AG09309 (cell line): ENCODE measurements at places on chromosomes 2 and 18.
A peak's percentile ranks its signal among the peaks of the same experiment; 100 is the strongest.

DNA sequence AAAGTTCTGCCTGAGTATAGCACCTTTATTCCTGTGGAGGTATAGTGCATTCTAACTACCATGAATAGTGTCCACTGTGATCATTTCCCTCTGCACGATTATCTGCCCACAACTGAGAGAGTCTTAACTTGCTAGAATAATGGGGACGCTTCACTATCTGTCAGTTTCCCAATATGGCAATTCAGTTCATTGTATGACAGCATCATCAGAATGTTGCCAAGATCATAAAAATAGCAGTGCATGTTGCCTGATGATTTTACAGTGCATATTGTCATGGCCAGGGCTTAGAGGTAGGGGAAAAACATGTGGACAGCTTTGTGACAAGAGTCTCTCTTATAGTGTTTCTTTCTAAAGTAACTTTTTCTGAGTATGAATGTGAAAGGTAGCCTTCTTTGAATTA lies 6.1 kb downstream of the RASGRP3 start:
- DNase-seq = no peak

DNA sequence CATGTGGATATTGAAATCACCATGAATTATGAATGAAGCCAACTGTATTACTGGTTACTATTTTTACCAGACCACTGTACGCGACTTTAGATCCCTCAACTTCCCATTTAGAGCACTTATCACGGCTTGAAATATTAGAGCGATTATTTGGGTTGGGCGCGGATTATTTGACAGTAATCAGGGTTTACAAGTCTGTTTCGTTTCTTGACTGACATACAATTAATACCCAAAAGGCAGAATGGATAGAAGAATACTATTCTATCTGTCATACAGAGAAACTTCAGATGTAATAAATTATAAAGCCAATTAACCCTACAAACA lies 496 bp upstream of the NAPG start:
- no peak for DNase-seq

GRCh38 chr2:32484937-32485336 lies 128.1 kb downstream of the BIRC6 start:
- peak; percentile 91 for DNase-seq

DNA sequence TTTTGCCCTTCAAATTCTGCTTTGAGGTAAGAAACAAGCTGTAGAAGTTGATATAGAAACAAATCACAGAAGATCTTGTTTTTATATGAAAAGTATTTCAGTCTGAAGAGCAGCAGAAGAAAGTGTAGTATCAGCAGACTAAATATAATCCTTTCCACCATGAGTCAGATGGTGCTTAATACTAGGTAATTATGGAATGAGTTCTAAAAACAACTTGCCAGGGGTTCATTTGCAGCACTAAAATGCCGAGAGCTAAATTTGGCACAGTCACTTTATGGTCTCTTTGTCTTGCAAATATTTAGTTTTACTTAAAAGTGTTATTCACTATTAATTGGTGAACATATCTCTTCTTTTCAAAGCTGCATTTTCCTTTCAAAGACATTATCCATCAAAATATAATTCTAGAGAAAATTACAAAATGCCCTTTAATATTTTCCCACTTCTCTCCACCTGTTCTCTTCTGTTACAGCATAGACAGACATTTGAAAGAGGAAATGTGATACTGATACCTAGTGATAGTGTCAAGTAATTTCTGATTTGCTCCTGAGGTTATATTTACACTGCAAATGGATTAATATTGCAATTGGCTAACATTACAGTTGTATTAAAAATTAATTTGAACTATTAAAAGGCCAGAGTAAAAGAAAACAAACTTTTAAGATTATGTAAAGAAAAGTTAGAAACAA lies 5.3 kb downstream of the MYL1 start:
- DNase-seq = no peak

DNA sequence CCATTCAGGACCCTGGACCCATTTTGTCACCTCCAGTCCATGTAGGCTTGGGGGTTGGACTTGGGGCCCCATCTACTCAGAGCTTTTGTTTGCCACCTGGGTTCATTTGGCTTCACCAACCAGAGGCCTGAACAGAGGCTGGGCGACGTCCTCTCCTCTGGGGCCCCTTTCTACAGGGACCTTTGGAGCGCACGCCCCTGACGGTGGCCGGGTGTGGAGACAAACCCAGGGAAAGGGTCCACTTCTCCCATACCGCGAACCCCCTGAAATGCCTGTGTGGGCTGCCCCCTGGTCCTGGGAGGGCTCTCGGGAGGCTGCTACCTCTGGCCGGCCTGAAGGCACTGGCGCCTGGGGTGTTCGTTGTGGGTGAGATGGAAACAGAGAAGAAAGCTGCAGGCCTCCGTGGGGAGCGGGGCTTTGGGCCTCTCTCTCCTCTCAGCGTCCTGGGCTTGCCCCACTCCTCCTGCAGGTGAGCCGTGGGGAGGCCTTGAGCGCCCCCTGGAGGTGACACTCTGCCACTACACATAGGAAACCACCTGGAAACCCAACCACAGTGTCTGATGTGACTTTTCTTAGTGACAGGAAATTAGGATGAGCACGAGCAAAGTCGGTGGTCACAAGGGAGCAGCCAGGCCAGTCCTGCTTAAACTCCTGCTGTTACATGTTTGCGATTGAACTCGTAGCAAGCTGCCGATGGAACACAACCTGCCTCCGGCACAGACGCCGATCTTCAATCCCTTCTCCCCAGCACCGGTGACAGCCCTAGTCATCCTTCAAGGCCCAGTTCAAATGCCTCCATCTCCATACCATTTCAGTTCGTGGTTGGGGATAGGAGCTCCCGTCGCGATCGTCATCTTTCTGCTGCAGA lies 12.0 kb upstream of the NTSR2 start:
- no peak for DNase-seq
